CD4-positive, alpha-beta T cell treated with Interleukin-1 beta for 1 hour (primary cell): ENCODE measurements at places on chromosomes 3 and 15.

DNA sequence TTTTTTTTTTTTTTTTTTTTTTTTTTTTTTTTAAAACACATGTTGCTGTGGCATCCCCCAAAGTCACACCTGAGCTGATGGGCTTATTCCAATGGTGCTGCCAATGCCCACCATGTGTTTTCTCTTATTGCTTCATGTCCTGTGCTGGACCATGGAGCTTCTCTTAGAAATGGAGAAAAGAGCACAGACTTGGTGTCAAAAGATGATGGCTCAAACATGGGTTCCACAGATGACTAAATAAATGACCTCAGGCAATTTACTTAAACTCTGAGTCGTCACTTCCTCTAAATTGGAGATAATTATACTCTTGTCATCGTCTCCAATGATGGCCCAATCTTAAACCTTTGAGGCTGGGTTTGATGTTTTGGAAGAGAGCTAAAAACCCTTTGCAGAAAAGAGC, 28.1 kb downstream of the CHST2 start:
- DNase-seq = no peak

DNA sequence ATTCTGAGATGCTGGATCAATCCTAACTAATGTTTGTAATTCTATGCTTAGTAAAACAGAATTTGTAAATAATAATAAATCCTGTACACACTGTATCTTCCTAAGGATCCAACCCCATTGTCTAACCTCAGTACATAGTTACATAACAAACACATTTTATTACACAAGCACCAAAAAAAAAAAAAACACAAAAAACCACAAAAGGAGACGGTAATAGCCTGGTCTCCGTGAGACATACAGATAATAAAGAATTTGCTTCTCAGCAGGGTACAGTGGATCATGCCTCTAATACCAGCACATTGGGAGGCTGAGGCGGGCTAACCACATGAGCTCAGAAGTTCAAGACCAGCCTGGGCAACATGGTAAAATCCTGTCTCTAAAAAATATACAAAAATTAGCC, 558.7 kb downstream of the MAGI1 start:
- no peak for DNase-seq

GRCh38 chr3:72432246-72432645, 416.0 kb downstream of the SHQ1 start:
- no peak for DNase-seq

- DNase-seq = no peak
These were observed 111.0 kb upstream of the TGFBR2 start for GRCh38 chr3:30495172-30496065.

DNA sequence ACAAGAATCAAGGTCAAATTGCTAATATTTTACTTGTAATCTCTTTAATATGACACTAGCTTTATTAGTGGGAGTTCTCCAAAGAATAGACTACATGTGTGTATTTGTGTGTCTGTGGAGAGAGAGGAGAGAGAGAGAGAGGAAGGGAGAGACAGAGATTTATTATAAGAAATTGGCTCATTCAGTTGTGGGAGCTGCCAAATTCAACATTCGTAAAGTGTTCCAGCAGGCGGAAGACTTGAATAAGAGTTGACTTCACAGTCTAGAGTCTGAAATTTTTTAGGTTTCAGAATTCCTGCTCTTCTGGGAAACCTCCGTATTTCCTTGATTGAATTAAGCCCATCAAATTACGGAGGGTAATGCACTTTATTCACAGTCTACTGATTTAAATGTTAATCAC, 4.7 kb upstream of the CLDN1 start:
- DNase-seq = no peak

DNA sequence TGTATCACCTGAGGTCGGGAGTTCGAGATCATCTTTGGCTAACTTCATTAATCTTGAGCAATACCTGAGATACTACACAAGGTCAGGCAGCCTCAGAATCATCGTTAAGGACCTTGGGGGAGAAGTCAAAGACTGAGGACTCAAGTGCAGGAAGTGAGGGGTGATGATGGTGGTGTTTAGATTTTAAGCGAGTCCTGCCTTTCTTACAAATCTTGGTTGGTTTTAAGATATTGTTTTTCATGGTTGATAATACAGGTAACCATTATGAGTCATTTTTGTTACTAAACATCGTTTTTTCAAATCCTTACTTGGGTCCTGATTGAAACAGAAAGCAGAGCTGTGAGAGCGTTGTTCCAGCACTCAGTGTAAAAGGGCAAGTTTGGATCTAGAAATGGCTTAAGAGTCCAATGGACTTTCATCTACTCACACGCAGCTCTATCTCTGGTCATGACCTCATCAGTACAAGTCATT, 4.1 kb downstream of the RASGRP1 start:
- no peak for DNase-seq

GRCh38 chr3:8887435-8888300, 75.6 kb downstream of the RAD18 start:
- no peak for DNase-seq

- peak; percentile 38 for DNase-seq
These were observed 6.7 kb downstream of the TNFSF10 start for GRCh38 chr3:172516318-172517214.

- no peak for DNase-seq
These were observed 92.3 kb upstream of the TJP1 start for GRCh38 chr15:29914511-29914926.

DNA sequence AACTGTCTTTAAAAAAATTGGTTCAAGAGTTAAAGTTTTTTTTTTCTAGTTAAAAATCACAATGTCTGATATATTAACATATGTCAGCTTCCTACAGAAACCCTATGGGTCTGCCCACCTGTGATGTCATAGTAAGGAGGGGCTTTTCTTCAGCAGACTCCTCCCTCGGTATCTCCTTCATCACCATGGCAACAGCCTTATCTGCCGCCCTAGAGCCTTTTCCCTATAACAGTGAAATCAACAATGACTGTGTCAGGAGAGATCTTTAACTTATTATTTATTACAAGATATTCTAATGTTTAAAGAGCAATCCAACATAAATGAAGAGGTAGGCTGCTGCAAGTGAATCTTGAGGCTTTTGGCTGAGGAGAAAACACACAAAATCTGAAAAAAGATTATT, 138.7 kb downstream of the PEX5L start:
- DNase-seq = peak; percentile 12

GRCh38 chr3:76827701-76828226, 212.1 kb upstream of the ROBO2 start:
- no peak for DNase-seq

DNA sequence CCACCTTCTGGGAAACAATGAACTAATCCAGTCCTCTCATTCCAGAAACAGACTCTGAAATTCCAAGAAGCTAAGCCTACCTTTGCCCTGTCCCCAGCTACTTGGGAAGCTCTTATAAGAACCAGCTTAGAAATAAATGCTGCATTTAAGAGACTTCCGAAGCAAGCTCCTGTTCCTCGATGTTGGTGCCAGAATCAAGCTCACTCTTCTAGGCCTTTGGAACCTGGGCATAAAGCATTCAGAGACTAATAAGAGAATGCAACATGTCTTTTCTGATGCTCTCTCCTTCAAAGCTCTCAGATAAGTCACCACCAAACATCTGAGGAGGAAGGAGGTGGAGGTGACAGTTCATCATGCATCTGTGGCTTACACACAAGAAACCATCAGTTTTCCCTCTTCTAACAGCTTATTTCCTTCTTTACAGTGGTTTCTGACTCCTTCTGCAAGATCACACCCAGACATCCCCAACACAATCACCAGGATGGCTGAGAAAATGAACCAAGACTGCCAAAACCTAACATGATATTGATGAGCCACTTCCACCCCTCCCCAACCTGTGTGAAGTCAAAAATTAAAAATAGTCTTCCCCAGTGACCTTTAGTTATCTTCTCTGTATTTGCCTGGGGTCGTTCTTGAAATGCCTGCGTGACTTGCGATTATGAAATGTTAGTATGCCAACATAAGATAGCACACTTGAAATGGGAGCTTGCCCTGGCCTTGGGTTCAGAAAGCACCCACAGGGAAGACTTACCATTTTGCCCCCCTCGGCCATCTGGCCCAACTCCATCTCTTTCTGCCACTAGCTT, 11.5 kb downstream of the ARHGEF3 start:
- DNase-seq = peak; percentile 50

GRCh38 chr15:52844823-52845222, 54.7 kb upstream of the ONECUT1 start:
- DNase-seq = no peak

GRCh38 chr3:71921036-71921435, 136.1 kb upstream of the PROK2 start:
- no peak for DNase-seq

GRCh38 chr15:46039703-46040102, 404.9 kb downstream of the SQOR start:
- DNase-seq = no peak

- DNase-seq = no peak
These were observed 31.2 kb upstream of the DUT start for GRCh38 chr15:48300038-48300437.

DNA sequence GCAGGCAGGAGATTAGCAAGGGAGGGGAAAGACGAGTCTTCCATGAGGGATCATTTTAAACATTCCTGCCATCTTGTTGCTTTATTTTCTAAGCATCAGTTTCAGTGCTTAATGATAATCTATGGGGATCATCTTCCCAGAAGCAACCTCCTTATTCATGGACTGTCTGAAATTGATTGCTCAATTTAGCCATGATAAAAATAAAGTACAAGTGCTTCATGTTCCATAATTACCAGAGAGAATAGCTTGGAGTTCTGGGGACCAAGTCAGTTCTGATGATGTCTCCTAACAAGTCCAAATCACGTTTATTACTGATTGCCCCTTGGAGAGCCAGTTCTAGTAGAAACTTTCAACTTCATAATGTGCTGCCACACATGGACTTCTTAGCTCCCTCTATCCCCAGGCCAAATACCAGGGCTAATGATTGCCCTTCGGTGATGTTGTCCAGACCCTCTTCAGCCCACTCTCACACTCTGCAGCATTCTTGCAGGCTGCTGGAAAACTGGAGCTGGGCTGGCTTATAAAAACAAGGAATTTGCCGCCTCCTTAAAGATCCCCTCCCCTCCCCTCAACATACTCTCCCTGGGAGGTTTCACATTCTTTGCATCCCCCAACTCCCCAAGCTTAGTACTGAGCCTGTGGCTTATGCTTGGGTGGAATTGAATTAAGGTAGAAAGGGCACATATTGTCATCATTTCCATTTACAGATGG, 222.1 kb upstream of the ADAMTS9 start:
- no peak for DNase-seq

DNA sequence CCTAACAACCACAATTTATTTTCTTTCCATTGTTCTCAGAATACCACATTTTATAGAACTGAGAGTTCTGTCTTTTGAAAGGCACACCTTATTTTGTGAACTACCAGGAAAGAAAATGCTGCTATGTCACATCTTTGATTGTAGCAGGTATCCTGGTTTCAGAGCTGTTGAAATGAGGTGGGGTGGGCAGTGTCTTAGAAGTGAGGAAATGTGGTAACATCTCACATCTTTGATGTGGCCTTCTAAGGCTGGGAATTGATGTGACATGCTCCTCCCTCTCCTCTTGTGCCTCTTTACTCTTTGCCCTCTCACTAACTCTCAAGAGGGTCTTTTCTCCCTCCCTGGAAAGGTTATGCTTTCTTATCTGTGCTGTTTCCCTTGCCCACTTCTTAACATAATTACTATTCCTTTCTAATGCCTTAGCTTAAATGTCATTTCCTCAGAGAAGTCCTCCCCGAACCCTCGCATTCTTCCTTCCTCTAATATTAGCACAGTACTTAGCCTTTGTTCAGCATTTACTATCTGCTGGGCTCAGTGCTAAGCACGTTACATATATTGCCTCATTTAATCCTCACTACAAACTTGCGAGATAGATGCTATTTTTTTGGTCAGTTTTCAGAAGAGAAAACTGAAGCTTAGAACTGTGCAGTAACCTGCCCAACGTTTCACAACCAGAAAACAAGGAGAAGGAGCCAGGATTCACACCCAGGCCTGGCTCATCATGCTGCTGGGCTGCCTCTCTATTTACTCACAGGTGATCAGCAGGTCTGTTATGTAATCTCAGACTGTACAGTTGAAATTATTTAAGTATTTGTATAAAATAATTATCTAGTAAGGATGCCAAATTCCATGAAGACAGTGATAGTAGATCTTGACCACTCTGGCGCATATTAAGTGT, 24.0 kb upstream of the SPTSSB start:
- DNase-seq = peak; percentile 43

DNA sequence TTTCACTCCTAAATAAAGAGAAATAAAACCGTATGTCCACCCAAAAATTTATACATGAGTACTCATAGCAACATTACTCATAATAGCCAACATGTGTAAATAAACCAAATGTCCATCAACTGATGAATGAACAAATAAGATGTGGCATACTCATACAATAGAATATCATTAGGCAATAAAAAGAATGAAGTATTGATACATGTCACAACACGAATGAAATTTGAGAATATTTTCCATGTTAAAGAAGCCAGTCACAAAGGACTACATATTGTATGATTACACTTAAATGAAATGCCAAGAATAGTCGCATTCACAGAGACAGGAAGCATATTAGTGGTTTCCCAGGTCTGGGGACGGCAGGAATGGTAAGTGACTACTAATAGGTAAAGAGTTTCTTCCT, 869.2 kb downstream of the IGSF11 start:
- DNase-seq = no peak

DNA sequence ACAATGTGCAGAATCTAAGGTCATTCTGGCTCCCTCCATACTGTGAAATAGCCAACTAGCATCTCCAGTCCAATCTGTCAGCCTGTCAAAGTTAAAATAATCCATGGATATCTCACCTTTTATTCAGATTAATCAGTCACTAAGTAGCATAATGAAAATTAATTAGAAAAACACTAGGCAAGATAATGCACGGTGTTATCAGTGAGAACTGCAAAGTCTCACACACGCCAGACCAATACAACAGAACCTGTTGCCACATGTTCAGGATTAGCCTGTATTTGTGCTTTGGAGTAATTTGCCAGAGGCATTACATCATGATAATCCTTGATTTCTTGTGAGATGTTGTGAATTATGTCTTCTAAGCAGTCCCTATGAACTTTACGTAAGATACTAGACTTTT, 820.4 kb upstream of the ALCAM start:
- no peak for DNase-seq

DNA sequence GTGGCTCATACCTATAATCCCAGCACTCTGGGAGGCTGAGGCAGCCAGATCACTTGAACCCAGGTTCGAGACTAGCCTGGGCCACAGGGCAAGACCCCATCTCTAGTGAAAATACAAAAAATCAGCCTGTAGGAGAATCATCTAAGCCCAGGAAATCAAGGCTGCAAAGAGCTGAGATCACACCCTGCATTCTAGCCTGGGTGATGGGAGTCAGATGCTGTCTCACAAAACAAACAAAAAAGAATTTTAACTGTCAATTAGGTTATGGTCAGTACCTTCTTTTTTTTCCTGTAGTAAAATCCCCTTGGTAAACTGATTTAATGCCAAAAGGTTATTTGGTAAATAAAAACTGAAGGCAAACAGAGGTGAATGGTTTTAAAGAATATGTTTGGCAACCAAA, 29.0 kb downstream of the TMCC1 start:
- no peak for DNase-seq

- no peak for DNase-seq
These were observed 858.3 kb downstream of the TUSC7 start for GRCh38 chr3:117567906-117568305.

GRCh38 chr3:158991146-158991705, 189.4 kb downstream of the MFSD1 start:
- DNase-seq = no peak

- DNase-seq = no peak
These were observed 252.2 kb upstream of the RGMA start for GRCh38 chr15:93341164-93341563.

- DNase-seq = no peak
These were observed 184.1 kb upstream of the TLE3 start for GRCh38 chr15:70281811-70282307.
